Pancreas (tissue), 10 donors: ENCODE measurements at places on chromosomes 12 and 14. TPM values are rescaled to one million over a fixed set of nuclear protein-coding genes. Genes with fewer than 3 reads are reported as not detected.
A peak's percentile ranks its signal among the peaks of the same experiment; 100 is the strongest.

Gene CLEC1A
- 0.72 TPM for total RNA-seq

Gene LRRK2
- 8.4 TPM for total RNA-seq

DNA sequence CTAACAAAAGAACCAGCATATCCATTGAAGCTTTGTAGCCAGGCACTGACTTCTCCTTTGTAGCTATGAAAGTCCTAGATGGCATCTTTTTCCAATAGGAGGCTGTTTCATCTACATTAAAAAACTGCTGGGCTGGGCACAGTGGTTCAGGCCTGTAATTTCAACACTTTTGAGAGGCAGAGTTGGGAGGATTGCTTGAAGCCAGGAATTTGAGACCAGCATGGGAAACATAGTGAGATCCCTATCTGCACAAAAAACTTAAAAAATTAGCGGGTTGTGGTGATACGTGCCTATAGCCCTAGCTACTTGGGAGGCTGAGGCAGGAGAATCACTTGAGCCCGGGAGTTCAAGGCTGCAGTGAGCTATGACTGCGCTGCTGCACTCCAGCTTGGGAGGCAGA lies 167.7 kb downstream of the CALM1 start:
- no peak for DNase-seq
- H3K27me3 ChIP-seq, result no peaks in the 10 kb centered on the region
- no peaks in the 10 kb centered on the region for H3K36me3 ChIP-seq
- H3K4me1 ChIP-seq, result no peaks in the 10 kb centered on the region

DNA sequence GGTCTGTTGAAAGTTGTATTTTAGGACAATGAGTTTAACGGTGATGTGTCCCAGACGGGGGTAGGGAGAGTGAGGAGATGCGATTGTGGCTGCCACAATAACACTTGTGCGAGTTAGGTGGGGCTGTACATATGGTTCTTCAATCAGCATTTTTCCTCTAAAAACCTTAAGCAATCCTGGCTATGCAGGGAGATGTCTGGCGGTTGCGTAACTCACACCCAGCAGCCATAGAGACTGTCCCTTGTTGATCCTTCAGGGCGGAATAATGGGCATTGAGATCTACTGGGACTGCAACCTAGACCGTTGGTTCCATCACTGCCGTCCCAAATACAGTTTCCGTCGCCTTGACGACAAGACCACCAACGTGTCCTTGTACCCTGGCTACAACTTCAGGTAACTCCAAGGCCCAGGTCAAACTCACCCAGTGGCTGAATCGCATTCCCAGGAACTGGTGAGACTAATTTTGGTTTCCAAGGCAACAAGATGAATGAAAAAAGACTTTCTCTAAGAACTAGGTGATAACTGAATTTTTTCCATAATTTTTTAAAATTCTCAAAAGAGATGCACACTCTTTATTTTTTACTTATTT lies 34.6 kb downstream of the P2RX7 start:
- H3K27ac ChIP-seq, result no peak overlapping the region
- DNase-seq, result no peak
- no peaks in the 10 kb centered on the region for H3K4me1 ChIP-seq
- H3K4me3 ChIP-seq, result no peak overlapping the region

Gene E2F7
- 0.20 TPM for total RNA-seq

- H3K4me3 ChIP-seq, result no peak overlapping the region
- H3K36me3 ChIP-seq, result no peaks in the 10 kb centered on the region
- H3K4me1 ChIP-seq, result no peaks in the 10 kb centered on the region
- H3K27me3 ChIP-seq, result no peaks in the 10 kb centered on the region
- DNase-seq, result peak; percentile 21
These were observed 1059.8 kb downstream of the TMEM121 start for GRCh38 chr14:106586098-106586704.

Gene ZNF10
- total RNA-seq, result 7.5 TPM

GRCh38 chr14:52366796-52367315 lies 52.7 kb downstream of the PTGER2 start:
- no peak overlapping the region for H3K27ac ChIP-seq
- no peak for DNase-seq
- no peaks in the 10 kb centered on the region for H3K36me3 ChIP-seq
- H3K27me3 ChIP-seq, result no peaks in the 10 kb centered on the region

DNA sequence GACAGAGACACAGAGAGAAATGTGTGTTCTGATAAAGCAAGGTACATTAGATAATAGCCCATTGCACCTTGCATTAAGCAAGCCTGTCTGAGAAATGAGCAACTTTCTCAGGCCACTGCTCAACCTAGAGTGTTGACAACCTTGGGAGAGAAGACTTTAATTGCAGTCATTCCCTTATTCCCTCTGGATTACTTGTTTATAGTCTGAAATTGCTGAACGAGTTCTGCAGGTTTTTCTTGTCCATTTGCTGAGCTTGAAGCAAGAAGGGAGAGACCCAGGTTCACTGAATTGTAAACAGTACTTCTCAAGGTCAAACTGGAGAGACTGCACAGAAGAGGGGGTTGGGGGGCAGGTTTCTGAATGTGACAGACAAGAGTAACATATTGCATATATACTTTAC lies 159.4 kb upstream of the PLEKHG7 start:
- peak overlapping the region; percentile 64 for H3K27ac ChIP-seq
- H3K4me3 ChIP-seq, result no peak overlapping the region
- H3K36me3 ChIP-seq, result no peaks in the 10 kb centered on the region
- H3K4me1 ChIP-seq, result peaks cover 85% of the 10 kb centered on the region

DNA sequence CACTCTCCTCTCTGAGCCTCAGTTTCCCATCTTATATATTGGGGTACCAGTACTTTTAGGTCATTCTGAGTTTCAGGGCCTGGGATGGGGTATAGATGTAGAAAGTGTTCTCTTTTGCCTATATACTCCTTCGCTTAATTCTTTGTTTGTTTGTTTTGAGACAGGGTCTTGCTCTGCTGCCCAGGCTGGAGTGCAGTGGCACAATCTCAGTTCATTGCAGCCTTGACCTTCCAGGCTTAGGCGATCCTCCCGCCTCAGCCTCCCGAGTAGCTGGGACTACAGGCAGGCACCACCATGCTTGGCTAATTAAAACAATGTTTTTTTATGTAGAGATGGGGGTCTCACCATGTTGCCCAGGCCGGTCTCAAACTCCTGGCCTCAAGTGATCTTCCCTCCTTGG lies 152.1 kb downstream of the AACS start:
- no peaks in the 10 kb centered on the region for H3K4me1 ChIP-seq
- H3K36me3 ChIP-seq, result no peaks in the 10 kb centered on the region
- H3K4me3 ChIP-seq, result no peak overlapping the region
- DNase-seq, result no peak
- no peak overlapping the region for H3K27ac ChIP-seq

DNA sequence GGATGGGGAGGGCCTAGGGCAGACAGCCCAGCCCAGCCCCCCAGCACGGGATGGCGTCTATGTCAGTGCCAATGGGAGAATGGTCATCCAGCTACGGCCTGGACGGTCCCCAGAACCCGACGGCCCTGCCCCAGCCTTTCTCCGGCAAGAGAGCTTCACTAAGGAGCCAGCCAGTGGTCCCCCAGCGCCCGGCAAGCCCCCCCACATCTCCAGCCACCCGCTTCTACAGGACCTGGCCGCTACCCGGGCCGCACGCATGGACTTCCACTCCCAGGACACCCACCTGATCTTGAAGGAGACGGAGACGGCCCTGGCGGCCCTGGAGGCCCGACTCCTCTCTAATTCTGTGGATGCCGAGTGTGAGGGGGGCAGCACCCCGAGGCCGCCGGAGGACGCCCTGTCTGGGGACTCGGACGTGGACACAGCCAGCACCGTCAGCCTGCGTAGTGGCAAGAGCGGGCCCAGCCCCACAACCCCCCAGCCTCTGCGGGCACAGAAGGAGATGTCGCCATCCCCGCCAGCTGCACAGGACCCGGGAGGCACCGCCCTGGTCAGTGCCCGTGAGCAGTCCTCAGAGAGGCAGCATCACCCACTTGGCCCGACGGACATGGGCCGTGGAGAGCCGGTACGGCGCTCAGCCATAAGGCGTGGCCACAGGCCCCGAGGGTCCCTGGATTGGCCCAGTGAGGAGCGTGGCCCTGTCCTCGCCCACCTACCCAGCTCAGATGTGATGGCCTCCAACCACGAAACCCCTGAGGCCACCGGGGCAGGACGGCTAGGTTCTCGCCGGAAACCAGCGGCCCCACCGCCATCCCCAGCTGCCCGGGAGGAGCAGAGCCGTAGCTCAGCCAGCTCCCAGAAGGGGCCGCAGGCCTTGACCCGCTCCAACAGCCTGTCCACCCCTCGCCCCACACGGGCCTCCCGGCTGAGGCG lies 21.9 kb downstream of the CEP170B start:
- peak; percentile 9 for DNase-seq
- H3K4me3 ChIP-seq, result no peak overlapping the region
- no peak overlapping the region for H3K27ac ChIP-seq
- H3K36me3 ChIP-seq, result peaks cover 5% of the 10 kb centered on the region
- no peaks in the 10 kb centered on the region for H3K4me1 ChIP-seq

Gene SMAGP
- total RNA-seq, result 8.9 TPM

- H3K4me1 ChIP-seq, result no peaks in the 10 kb centered on the region
- H3K27me3 ChIP-seq, result no peaks in the 10 kb centered on the region
- no peaks in the 10 kb centered on the region for H3K36me3 ChIP-seq
- H3K27ac ChIP-seq, result no peak overlapping the region
- DNase-seq, result no peak
These were observed 85.6 kb downstream of the SLC2A13 start for GRCh38 chr12:40020261-40020691.

DNA sequence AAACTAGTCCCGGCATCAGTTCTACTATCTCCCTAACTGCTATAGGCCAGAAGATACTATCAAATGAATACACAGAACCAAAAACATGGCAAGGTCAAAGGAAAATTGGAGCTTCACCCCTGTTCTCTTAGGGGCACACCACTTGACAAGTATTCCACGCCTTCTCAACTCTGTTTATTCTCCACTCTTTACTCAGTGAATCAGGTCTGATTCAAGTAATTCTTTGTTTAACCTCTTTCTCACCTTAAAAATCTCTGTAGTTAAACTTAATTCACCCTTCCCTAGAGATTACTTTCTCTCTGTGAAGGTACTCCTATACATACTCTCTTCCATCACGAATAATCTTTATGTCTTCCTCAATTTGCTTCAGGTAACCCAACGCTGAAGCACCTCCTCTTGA lies 248.9 kb downstream of the MED13L start:
- no peaks in the 10 kb centered on the region for H3K36me3 ChIP-seq
- no peak for DNase-seq
- H3K27me3 ChIP-seq, result no peaks in the 10 kb centered on the region
- H3K4me1 ChIP-seq, result no peaks in the 10 kb centered on the region

Gene PFDN5
- total RNA-seq, result 220 TPM

DNA sequence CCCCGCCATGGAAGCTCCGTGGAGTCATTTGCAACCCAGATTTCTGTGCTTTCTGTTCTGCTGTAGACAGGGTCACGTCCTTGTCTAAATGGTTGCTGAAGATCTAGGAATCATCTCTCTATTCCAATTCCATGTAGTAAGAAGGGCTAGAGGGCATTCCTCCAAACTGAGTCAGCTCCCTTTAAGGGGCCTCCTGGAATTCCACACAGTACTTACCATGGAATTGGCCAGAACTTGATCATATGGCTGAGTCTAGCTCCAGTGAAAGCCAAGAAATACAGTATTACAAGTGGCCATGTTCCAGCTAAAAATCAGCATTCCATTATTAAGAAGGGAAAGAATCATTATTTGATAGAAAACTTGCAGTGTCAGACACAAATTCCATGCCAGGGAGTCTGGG lies 171.9 kb downstream of the PRKCH start:
- H3K36me3 ChIP-seq, result no peaks in the 10 kb centered on the region
- DNase-seq, result no peak
- H3K4me3 ChIP-seq, result no peak overlapping the region
- H3K27me3 ChIP-seq, result no peaks in the 10 kb centered on the region
- H3K27ac ChIP-seq, result no peak overlapping the region

DNA sequence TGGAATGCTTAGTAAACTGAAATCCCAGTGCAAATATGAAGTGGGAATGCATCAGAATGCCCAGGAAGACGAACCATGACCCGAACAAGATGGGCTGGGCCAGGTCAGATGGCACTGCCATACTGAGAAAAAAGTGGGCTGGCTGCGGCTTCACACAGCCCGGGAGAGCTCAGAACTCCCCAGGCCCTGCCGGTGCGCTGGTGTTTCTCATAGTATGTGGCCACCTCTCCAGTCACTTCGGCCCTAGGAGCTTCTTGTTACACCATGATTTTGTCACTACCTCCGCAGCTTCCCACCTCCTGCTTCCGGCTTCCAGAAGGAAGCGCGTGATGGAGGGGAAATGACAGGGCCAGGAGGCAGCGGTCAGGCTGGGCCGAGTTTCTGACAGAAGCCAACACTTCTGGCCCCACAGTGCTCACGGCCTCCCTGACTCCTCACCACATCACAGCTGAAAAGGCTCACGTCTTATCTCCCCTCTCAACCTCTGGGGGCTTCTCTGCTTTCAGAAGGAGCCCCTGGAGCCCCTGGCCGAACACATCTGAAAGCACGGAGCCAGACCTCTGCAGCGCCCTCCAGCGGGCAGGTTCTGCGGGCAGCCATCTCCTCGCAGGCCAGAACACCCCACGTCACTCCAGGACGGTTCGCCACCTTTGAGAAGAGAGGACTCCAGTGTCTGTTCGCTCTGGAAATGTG lies 30.7 kb downstream of the DAD1 start:
- no peak overlapping the region for H3K4me3 ChIP-seq
- H3K27ac ChIP-seq, result peak overlapping the region; percentile 24
- H3K36me3 ChIP-seq, result no peaks in the 10 kb centered on the region
- H3K27me3 ChIP-seq, result no peaks in the 10 kb centered on the region
- DNase-seq, result no peak
- peaks cover 26% of the 10 kb centered on the region for H3K4me1 ChIP-seq

Gene BHLHE41
- 11.8 TPM for total RNA-seq

Gene SLC10A1
- total RNA-seq, result not detected

DNA sequence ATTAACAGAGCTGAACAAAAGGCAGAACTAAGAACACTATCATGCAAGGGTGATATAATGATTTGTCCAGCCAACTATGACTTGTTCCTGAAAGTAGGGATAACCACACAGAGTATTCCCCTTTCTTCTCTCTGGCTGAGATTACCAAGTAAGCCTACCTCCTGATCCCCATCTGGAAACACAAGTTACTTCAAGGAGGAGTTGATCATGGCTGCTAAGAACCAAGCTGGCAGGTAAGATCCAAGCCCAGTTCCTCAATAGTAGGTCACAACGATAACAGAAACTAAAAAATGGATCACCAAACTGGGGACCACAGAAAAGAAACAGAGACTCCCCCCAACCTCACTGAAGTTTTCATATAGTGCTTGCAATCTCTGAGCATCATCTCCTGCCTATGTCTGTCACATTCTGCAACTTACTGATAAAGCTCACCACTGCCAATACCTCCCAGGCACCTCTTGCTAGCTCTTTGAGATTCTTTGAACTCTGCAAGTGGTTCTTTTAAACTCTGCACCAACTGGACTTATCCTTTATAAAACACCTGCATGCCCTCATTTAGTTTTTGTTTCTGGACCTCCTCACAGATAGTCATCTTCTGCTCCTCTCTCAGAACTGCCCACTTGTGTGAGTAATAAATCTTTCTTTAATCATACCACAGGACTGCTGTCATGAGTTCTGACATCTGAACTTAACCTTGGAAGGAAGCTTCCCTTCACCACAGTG lies 76.6 kb downstream of the LRP6 start:
- H3K27ac ChIP-seq, result no peak overlapping the region
- no peaks in the 10 kb centered on the region for H3K27me3 ChIP-seq
- no peaks in the 10 kb centered on the region for H3K4me1 ChIP-seq
- DNase-seq, result no peak
